ENCODE measurements at places on chromosomes 1 and 21. TPM values are rescaled to one million over a fixed set of nuclear protein-coding genes. Genes with fewer than 3 reads are reported as not detected.

DNA sequence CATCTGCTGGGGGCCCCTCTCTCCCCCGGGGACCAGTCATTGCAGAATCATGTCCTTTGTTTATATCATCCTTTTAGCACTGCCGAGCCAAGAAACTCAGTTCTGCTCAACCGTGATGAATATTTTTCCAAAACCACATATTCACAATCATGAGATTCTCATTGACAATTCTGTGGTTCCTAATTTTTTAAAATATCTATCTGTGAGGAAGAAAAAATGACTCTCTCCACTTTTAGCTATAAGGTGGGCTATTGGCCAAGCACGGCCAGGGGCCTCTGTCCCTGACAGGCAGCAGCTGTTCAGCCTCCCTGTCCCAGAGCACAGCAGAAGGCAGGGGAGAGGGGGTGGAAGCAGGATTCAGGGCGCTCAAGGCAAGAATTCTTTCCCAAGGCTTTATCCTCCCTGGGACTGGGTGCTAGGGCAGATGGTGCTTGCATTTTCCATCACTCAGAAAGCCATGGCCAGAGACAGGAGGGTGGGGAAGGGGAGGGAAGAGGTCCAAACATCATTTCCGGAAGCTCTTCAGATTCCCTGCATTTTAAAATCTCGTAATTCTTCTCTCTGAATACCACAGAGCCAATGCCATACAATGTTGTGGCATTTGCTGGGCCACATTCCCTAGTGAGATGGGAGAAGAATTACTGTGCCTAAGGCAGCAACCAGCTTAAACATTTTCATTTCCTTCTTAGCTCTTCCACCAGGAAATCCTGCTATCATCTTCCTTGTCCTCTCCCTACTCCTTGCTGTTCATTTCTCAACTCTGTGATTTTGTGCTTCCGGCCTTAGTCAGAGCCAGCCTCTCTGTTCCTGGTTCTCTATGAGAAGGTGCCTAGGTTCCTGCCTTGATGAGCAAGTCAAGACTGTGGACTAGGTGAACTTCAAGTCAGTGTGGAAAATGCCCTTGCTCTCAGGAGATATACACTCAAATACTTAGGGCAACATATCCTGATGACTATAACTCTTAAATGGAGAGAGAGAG lies 60.3 kb downstream of the KCNJ6 start:
- no peak for DNase-seq

CTSK gene
- 18.4 TPM for total RNA-seq

DNA sequence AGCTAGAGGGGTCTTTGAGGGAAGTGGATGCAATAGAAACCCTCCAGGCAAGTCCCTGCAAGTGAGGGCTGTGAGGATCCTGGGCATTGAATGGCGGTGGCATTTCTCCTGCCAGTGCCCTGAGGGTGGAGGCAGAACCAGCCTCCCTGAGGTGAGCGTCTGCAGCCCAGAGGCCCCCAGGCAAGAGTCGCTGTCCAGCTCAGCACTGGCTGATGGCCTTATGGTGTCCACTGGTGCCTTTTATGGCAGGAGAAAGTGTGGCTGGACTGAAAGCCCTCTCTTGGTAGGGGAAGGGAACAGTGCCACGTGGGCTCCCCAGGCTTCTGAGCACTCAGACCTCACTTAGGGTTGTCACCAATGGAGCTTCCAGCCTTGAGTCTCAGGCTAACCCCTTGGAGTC lies 77.3 kb downstream of the SH3BGR start:
- DNase-seq = no peak

- no peak for DNase-seq
These were observed 107.1 kb downstream of the ST3GAL3 start for GRCh38 chr1:43814401-43814800.

DNA sequence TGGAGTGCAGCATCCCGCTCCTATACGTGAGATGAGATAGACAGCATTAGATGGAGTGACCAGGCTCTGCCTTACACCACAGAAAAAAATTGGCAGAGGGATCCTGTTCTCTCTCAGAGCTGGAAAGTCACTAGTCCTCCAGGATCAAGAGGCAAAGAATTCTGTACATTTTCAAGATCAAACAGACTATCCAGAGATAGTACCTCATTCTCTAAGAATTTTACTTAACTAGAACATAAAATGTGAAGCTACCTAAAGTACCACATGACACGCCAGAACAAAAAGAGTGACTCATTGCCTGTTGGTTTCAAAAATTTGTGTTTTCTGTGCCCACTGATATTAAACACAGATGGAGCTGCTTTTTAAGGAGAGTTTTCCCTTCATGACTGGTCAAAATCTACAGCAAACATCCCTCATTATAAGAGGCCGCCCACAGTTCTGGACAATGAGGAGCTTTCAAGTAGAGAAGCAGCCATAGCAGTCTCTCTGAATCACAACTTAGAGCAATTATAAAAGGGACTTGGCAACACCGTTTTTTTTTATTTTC lies 32.3 kb downstream of the CD160 start:
- DNase-seq = no peak

- no peak for DNase-seq
These were observed 28.5 kb downstream of the LRRC8B start for GRCh38 chr1:89553157-89553556.

DNA sequence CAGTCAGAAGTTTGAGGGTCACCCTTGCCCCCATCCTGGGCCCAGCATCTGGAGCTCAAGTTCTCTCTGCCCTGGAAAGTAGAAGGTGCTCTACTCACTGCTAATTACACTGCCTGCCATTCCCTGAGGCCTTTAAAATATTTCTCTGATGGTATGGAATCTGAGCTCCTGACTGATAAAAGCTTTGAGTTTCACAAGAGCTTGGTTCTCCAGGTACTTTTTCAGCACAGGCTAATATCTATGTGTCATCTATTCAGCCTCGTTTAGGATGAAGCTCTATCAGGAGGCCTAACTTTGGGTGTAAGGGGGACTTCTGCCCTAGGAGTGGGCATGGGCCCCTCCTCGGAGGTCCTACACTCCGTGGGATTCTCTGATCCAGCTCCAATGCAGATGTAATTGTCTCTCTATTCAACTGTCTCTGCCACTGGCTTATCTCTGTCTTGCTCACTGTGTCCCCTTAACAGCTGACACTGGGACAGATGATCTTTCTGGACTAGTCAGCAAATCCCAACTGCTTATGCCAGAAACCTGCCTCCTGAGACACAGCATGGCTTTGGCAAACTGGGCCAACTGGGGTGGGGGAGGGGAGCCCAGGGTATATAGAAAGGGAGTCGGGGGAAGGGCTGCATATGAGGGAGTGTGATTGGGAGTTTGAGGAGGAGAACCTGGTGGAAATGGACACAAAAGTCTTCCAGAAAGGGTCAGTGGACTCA lies 104.2 kb upstream of the GADD45A start:
- DNase-seq = no peak

ASCL5 gene
- not detected for total RNA-seq

DNA sequence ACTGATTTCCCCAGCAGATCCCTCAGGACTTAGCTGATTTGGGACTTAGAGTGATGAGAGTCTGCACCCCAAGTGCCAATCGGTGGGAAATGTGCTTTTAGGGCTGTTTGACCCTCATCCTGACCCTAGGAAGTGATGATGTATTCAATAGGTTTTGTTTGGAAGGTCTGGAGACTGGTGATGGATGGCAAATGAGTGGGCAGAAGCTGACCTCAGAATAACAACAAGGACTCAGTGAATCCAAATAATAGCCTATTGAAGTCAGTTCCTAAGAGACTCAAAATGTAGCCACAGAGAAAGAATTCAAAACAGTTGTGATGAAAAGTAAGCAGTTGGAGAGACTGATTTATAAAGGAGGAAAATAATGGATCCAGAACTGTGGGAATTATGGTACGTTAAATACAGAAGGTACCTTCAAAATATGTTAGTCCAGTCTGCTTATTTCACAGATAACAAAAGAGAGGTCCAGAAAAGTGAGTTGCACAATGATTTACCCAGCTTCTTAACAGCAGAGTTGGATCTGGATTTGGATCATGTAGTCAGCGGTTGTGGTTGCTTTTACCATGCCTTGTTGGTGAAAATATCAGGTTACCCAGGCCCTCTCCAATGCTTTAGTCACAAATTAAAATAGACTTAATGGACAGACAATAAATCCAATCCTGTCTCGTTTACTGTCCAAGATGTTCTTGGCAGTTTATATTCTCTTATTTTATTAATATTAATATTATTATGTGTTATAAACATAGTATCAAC lies 123.0 kb upstream of the PTBP2 start:
- DNase-seq = no peak

CRABP2 gene
- 1.5 TPM for total RNA-seq

GRCh38 chr1:94773296-94773809 lies 46.8 kb upstream of the SLC44A3 start:
- no peak for DNase-seq

DNA sequence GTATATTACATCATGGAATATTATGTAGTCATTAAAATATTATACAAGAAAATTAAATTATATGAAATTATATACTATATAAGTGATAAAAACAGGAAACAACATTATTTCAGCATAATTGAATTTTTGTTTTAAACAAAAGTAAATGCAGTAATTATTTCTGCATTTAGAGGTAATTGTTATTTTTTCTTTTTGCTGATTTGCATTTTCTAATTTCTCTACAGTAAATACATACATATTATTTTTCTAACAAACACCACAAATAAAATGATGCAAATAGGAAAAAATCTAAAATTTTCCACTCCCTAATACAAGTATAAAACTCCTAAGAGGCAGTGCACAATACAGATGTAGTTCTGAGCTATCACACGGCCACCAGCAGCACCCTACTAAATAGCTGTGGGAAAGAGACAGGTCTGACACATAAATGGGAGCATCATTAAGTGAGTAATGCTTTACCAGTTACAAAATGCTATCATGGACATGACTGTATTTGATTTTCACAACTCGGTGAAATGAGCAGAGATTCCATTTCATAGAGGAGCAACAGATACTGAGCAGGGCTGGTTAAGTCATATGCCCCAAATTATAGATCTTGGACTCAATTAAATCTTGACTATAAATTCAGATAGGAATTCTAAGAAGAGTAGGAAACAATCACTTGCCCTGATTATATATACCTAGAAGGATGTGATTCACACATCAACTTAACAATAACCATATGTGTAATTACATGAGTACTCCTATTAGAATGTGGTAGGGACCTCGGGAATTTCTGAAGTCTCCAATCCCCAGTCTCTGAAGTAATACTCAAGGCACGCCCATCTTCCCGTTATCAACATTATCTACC lies 49.0 kb downstream of the NRIP1 start:
- DNase-seq = no peak

EPHA8 gene
- total RNA-seq = not detected

DNA sequence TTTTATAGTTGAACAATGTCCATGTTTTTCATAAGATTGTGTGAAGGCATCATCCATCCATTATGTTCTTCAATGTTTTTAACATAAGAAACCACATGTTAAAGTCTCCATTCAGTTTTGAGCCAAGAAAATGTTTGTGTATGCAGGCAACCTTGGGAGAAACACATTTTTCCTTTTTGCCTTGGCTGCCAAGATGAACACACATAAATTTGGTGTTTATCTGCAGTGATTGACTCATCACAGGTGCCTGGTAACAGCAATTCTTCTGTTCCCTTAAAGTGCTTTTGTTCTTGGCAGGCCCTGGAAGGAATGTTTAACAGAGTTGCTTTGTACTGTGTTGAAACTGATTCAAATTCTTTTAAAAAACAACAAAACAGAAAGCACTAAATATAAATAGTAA lies 709.9 kb upstream of the ADGRL4 start:
- no peak for DNase-seq

DNA sequence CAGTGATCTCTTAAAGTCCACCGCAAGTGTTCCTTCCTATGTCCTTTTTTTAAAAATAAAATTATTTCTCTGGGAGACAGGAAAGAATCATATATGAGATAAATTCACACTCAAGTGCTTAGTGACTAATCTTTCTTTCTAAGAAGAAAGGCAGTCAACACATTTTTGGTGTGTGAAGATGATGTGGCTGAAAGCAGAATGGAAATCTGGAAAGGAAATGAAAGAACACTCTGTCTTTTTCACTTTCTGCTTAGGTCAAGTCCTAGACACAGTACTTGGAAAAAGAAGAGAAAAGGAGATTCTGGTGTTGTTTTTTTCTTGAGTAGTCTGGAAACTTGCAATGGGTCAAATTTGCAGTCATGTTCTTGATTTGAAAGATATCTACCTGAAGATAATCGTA lies 45.5 kb upstream of the PRRX1 start:
- no peak for DNase-seq

GRCh38 chr1:3482378-3482849 lies 27.9 kb downstream of the ARHGEF16 start:
- DNase-seq = no peak

PGBD2 gene
- 3.5 TPM for total RNA-seq

DNA sequence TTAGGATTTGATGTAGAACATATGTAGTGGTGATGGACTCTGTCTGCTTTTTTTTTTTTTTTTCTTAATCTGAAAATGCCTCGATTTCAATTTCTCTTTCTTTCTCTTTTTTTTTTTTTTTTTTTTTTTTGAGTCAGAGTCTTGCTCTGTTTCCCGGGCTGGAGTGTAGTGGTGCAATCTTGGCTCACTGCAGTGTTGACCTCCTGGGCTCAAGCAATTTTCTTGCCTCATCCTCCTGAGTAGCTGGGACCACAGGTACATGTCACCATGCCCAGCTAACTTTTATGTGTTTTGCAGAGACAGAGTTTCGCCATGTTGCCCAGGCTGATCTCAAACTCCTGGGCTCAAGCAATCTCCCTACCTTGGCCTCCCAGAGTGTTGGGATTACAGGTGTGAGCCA lies 17.4 kb downstream of the MAST2 start:
- no peak for DNase-seq

GRCh38 chr21:36540700-36541099 lies 60.8 kb upstream of the CLDN14 start:
- no peak for DNase-seq

GRCh38 chr1:33242652-33243051 lies 13.6 kb upstream of the ZNF362 start:
- no peak for DNase-seq

- no peak for DNase-seq
These were observed 10.4 kb downstream of the HYI start for GRCh38 chr1:43443197-43443946.

DNA sequence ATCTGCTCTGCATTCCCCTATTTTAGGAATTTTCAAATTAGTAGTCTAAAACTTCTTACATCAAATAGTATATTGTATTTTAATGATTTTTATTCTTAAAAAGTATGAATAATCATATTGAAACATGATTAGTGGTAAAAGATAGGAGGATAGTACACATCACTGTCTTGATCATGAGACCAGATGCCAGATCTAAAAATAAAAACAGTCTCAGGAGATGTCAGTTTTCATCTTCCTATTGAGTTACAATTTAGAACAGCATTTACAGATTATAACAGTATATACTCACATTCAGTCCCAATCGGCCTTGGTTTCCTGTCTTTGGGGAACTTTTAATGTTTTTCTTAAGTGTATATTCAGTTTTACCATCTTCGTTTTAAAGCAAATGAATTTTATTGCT lies 95.9 kb downstream of the USP25 start:
- no peak for DNase-seq

- no peak for DNase-seq
These were observed 48.3 kb downstream of the IGSF21 start for GRCh38 chr1:18155881-18156385.

GRCh38 chr1:39819091-39819812 lies 30.6 kb upstream of the BMP8B start:
- no peak for DNase-seq
